CD8-positive, alpha-beta memory T cell (primary cell): ENCODE measurements at places on chromosomes 2 and 18. TPM values are rescaled to one million over a fixed set of nuclear protein-coding genes. Genes with fewer than 3 reads are reported as not detected.

GBX2 gene
- total RNA-seq, result not detected

DNA sequence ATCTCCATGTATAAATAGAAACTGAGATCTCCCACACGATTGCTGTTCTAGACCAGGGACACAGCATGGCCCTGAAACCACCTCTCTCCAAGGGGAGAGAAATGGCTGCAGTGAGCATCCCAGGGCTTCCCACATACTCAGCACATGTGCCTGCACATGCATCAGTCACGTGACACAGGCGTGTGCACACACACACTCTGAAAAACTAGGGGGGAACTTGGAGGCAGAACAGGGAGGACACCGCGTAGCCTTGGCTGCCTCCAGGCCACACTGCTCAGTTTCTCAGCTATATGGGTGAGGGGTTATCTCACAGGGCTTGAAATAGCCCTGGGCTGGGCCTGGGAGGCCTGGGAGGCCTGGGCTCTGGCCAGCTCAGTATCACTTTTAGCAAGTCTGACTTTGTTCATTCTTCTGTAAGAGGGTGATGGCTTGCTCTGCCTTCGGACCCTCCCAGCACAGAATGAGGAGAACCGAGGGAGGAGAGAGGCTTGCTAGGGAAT, 66.9 kb downstream of the EMX1 start:
- DNase-seq, result no peak
- H3K4me3 ChIP-seq, result no peak overlapping the region
- H3K27me3 ChIP-seq, result no peaks in the 10 kb centered on the region
- H3K36me3 ChIP-seq, result no peaks in the 10 kb centered on the region
- H3K27ac ChIP-seq, result no peak overlapping the region

DNA sequence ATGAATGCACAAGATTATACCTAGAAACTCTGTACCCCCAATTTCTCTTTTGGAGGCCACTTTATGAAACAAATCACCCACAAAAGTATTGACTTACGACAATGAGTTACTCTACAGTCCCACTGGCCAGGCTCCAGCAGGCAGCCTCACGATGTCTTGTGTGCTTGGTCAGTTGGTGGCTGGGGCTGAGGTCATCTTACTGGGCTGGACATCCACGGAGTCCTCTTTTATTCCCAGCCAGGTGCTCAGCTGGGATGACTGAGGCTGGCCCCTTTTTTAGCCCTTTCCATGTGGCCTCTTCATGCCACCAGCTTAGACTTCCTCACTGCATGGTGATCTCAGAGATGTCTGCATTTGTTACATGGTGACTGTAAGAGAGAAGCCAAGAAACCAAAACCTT, 8.9 kb upstream of the ID2 start:
- peaks cover 12% of the 10 kb centered on the region for H3K27me3 ChIP-seq
- peaks cover 12% of the 10 kb centered on the region for H3K4me1 ChIP-seq
- H3K27ac ChIP-seq, result no peak overlapping the region
- DNase-seq, result no peak
- no peaks in the 10 kb centered on the region for H3K36me3 ChIP-seq

DNA sequence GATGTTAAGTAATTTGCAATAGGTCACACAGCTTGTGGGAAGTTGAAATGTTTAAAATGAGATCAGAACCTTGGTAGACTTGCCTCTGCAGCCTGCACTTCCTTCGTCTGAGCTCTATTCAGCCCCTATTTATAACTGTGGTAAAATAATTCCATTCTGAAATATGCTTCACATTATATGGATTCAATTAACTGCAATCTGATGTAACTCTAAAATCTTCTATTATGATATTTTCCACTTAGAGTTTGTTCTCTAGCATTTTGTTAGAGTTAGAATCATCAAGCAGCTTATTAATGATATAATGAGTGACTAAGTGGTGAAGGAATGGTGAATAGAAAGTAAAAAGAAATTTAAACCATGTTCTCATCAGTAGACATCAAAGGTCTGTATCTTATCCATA, 139.6 kb upstream of the ARHGAP28 start:
- no peak overlapping the region for H3K27ac ChIP-seq
- no peak for DNase-seq
- no peaks in the 10 kb centered on the region for H3K27me3 ChIP-seq

DNA sequence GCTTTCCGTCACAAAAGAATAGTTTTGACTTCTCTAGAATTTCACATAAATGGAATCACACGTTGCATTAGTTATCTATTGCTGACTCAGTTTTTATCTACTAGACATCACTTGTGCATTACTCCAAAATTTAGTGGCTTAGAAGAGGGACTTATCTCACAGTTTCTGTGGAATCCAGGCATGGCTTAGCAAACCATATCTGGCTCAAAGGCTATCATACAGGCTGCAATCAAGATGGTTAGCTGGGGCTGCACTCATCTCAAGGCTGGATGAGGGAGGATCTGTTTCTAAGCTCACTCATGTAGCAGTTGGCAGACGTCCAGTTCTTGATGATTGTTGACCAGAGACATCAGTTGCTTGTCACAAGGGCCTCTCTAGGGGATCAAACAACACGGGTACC, 6.6 kb upstream of the DSC3 start:
- H3K36me3 ChIP-seq, result no peaks in the 10 kb centered on the region
- H3K27me3 ChIP-seq, result no peaks in the 10 kb centered on the region
